ENCODE measurements at places on chromosomes 3 and 15.
A peak's percentile ranks its signal among the peaks of the same experiment; 100 is the strongest.

- no peak overlapping the region for H3K27ac ChIP-seq
- H3K36me3 ChIP-seq: no peaks in the 10 kb centered on the region
- no peak for DNase-seq
- no peak overlapping the region for H3K4me3 ChIP-seq
- H3K4me1 ChIP-seq: no peaks in the 10 kb centered on the region
- no peaks in the 10 kb centered on the region for H3K27me3 ChIP-seq
Observed at GRCh38 chr15:33089878-33090757, 104.4 kb downstream of the FMN1 start.

DNA sequence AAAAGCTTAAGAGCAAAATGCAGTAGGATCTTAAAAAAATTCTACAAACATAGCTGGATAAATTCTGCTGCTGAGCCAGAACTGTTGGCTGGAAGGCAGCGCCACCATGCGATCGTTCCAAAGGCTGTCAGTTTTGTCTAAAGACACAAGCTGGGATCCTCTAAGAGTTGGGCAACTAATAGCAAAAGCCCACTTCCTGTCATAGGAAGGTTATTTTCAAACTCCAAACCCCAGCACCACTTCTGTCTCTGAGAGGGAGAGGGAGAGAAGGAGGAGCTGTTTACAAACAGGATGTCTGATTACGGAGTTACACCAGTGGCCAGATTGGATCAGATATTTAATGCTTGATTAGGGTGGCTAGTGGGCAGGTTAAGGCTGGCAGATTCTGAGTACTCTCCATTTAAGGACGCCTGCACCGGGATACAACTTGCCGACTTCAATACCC is 44.0 kb downstream of the EIF4E3 start:
- H3K36me3 ChIP-seq: no peaks in the 10 kb centered on the region
- H3K27me3 ChIP-seq: no peaks in the 10 kb centered on the region
- no peak overlapping the region for H3K27ac ChIP-seq
- no peak overlapping the region for H3K4me3 ChIP-seq
- H3K4me1 ChIP-seq: no peaks in the 10 kb centered on the region
- no peak for DNase-seq

GRCh38 chr3:157201648-157202278 is 41.8 kb upstream of the CCNL1 start:
- no peaks in the 10 kb centered on the region for H3K27me3 ChIP-seq
- H3K27ac ChIP-seq: no peak overlapping the region
- DNase-seq: no peak

DNA sequence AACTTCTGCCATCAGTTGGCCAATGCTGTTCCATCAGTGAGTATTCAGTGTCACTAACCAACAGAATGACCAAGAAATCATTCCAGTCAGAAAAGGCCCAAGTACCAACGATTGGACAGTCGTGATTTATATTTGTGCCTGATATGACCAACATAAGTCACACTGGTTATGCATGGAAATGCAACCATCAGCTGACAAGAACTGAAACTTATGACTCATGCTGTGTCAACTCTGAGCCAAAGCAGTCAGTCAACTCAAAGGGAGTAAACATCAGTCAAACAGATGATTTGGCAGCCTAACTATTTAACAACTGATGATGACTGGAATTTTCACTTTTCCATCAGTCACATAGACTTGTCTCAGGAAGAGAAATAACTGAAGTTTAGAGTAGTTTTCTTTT is 142.4 kb downstream of the ANXA2 start:
- peak; percentile 30 for DNase-seq
- no peaks in the 10 kb centered on the region for H3K27me3 ChIP-seq
- H3K4me3 ChIP-seq: no peak overlapping the region
- no peaks in the 10 kb centered on the region for H3K4me1 ChIP-seq
- H3K36me3 ChIP-seq: no peaks in the 10 kb centered on the region

GRCh38 chr3:138923531-138923994 is 23.4 kb downstream of the FOXL2 start:
- no peaks in the 10 kb centered on the region for H3K36me3 ChIP-seq
- peak; percentile 35 for DNase-seq
- H3K27me3 ChIP-seq: no peaks in the 10 kb centered on the region
- H3K4me3 ChIP-seq: no peak overlapping the region
- H3K27ac ChIP-seq: no peak overlapping the region

GRCh38 chr3:136787349-136787748 is 31.6 kb upstream of the SLC35G2 start:
- no peak overlapping the region for H3K4me3 ChIP-seq
- no peaks in the 10 kb centered on the region for H3K36me3 ChIP-seq
- no peak for DNase-seq

- H3K4me1 ChIP-seq: peaks cover 38% of the 10 kb centered on the region
- no peaks in the 10 kb centered on the region for H3K36me3 ChIP-seq
- no peak for DNase-seq
- peak overlapping the region; percentile 59 for H3K27ac ChIP-seq
Observed at GRCh38 chr15:77021803-77022381, 27.0 kb downstream of the PSTPIP1 start.

Data from GM12878 (cell line).